Central memory CD8-positive, alpha-beta T cell (primary cell): ENCODE measurements at places on chromosomes 1 and 21.

- DNase-seq: no peak
Measured at GRCh38 chr21:28487455-28488070, 505.1 kb downstream of the LTN1 start.

- no peak for DNase-seq
Measured at GRCh38 chr1:37752583-37753471, 12.1 kb downstream of the EPHA10 start.

GRCh38 chr1:68358439-68358838 is 91.3 kb downstream of the RPE65 start:
- DNase-seq: no peak

- no peak for DNase-seq
Measured at GRCh38 chr1:14039582-14040430, 339.8 kb downstream of the PRDM2 start.

DNA sequence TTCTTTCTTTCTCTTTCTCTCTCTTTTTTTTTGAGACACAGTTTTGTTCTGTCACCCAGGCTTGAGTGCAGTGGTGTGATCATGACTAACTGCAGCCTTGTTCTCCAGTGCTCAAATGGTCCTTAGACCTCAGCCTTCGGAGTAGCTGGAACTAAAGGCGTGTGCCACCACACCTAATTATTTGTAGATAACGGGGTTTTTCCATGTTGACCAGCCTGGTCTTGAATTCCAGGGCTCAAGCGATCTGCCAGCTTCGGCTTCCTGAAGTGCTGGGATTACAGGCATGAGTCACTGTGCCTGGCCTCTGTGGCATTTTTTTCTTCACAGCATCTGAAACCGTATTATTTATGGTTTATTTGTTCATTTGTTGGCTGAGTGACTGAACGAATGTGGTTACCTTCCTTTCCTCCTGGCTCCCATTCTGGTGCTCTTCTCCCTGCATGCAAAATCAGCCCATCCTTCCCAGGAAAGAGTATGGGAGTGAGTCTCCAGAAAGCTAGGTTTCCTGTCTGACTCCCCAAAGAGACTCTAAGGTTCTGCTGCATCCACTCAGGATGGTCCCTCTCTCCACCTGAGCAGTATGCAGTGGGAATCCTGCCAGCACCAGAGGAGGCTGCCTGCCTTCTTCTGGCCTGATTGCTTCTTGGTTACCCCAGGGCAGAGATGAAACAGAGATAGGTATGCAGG is 155.0 kb upstream of the BEND5 start:
- DNase-seq: no peak

- DNase-seq: no peak
Measured at GRCh38 chr1:72066431-72066830, 215.9 kb downstream of the NEGR1 start.

DNA sequence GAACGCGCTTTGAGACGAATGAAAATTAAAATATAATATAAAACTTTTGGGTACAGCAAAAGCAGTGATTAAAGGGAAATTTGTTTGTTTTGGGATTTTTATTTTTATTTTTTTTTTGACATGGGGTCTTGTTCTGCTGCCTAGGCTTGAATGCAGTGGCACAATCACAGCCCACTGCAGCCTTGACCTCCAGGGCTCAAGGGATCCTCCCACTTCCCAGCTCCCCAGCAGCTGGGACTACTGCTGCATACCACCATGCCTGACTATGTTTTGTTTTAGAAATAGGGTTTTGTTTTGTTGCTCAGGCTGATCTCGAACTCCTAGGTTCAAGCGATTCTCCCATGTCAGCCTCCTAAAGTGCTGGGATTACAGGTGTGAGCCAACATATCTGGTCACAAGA is 30.3 kb downstream of the USP24 start:
- DNase-seq: no peak

- no peak for DNase-seq
Measured at GRCh38 chr1:32893198-32894018, 7.1 kb downstream of the HPCA start.

GRCh38 chr1:3501856-3502640 is 47.6 kb downstream of the ARHGEF16 start:
- DNase-seq: no peak
